HCT116 (cell line): ENCODE measurements at places on chromosomes 7 and 10.

DNA sequence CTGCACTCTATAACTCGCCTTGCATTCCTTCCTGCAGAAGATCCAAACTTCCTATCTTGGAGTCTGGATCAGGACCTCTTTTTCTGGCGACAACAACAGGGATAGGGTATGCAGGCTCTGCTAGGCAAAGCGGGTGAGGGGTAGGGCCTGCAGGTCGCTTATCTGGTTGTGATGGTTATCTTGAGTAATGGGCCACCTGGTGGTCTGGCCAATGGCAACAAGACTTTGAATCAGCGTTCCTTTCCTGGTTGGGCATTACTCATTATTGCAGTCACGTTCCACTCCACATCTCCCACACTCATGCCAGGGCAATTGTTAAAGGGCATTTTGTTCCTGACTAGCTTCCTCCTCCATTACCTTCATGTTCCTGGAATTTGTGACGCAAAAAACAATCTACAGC, 48.4 kb upstream of the PLXDC2 start:
- DNase-seq: no peak

GRCh38 chr10:47111329-47111862, 188.6 kb upstream of the GDF10 start:
- no peak for DNase-seq

DNA sequence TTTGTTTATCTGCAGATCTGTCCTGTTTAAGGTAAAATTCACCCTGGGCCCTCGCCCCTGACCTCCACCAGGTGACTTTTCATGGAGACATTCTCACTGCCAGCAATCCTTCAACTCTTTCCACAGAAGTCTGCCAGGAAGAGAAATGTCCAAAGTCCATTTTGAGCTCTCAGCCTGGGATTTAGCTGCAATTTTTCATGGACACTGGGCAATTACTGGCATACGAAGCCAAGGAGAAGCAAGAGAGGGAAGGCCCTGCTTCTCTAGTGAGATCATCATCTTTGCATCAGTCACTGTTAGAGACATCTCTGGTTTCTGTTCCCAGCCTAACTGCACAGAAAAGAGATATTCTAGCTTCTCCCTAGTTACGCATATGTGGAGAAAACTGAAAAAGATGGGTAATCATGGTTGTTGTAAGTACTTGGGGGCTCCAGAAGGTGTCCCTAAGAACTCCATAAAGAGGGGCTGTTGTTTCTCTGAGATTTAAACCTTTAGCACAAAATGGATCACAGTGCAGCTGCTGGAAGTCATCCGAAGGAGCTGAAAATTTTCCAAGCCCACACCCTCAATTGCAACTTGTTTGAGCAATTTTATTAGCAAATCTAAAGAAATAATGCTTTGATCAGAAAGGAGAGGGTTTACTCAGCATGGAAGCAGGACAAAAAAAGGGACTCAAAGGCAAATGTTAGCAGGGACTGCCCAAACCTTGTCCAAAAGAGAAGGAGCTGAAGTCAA, 168.9 kb downstream of the SNX10 start:
- no peak for DNase-seq

GRCh38 chr7:142365410-142365842, 107.6 kb upstream of the PRSS58 start:
- DNase-seq: no peak

DNA sequence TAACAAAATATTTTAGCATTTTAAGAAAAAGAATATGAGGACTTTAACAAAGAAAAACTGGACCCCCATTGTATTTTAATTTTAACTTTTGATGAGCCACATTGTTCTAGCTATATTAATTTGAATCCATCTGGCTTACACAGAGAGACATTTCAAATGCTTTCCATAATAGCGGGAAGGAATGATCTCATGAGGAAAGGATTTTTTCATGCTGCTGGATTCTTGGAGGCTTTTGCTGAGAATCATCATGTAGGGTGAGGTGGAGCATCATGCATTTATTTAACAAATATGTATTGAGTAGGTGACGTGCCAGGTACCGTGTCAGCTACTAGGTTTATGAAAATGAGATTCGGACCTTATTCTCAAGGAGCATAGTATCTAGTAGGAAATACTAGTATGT, 1006.3 kb downstream of the SORCS1 start:
- DNase-seq: no peak

- no peak for DNase-seq
Measured at GRCh38 chr7:98078197-98078870, 28.3 kb upstream of the LMTK2 start.

- no peak for DNase-seq
Measured at GRCh38 chr7:28531291-28531690, 119.0 kb downstream of the CREB5 start.

GRCh38 chr7:83143107-83143506, 19.6 kb downstream of the PCLO start:
- DNase-seq: no peak

DNA sequence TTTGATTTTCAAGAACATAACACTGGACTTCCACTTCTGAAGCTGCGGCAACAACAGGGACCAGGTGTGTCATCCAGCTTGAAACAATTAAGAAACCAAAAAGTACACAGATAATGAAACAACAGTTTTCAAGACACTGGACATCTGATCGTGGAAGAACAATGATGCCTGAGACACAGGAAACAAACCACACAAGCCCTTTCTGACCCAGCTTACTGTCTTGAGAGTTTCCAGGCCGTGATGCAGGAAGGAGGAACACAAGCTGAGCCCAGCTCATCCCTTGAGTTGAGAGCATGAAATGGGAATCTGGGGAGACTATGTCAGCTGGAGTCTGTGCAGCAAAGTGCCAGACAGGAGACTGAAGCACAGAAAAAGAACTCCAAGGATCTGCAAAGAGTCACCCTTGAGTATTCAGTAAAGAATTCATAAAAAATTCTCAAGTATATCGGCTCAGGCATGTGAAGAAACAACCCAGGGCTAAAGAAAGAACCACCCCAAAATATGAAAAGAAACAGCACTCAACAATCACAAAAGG, 91.6 kb downstream of the RNF32 start:
- no peak for DNase-seq
